ENCODE measurements at places on chromosomes 13 and 19.
A peak's percentile ranks its signal among the peaks of the same experiment; 100 is the strongest.

- DNase-seq: no peak
Measured at GRCh38 chr13:29050719-29051118, 230.6 kb downstream of the MTUS2 start.

GRCh38 chr13:24982333-24982999 lies 113.5 kb upstream of the PABPC3 start:
- peak; percentile 11 for DNase-seq

GRCh38 chr13:50268500-50268899 lies 253.3 kb downstream of the KCNRG start:
- no peak for DNase-seq

- DNase-seq: no peak
Measured at GRCh38 chr19:1455336-1456120, 5.6 kb downstream of the APC2 start.

DNA sequence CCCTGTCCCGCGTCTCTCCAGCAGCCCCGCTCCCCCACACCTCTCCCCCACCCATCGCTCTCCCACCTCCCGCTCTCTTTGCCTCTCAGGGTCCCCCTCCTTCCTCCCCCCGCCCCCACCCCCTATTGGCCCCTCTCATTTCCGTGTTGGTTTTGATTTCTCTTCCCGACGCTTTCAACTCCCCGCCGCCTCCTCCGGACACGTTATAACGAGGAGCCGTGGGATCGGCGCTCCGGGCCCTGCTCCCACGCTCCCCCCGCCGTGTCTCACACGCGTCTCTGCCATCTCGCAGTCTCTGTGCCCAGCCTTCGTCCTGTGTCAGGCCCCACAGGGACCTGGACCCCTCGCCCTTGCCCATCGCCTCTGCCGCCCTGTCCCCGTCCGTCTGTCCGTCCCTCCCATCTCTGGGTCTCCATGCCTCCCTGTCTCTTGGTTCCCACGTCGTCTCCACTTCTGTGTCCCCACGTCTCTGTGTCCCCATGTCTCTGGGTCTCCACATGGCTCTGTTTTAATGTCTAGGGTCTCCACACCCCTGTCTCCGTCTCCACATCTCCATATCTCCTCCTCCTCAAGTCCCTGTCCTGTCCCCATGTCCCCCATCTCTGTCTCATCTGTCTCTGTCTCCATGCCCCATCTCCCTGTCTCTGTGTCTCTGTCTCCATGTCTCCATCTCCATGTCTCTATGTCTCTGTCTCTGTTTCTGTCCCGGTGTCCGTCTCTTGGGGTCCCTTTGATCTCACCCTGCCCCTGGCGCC lies 13.1 kb downstream of the ERFL start:
- DNase-seq: no peak

GRCh38 chr19:7833225-7834099 lies 3.4 kb downstream of the EVI5L start:
- no peak for DNase-seq

DNA sequence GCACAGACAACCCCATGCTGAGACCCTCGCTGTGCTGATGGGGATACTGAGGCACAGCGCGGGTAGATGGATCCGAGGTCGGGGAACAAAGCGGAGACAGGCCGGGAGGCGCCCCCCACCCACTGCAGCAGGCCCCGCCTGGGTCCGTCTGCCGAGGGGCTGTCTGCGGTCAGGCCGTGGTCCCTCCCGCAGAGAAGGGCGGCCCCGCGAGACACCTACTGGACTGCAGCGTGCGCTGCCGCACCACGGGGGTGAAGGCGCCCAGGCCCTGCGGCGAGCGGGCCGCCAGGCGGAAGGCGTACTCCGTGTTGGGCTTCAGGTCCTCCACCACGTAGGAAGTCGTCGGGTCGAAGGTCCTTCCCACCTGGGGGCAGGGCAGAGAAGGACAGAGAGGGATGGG lies 101.9 kb downstream of the PTPRS start:
- no peak for DNase-seq

GRCh38 chr13:72412481-72412880 lies 314.9 kb downstream of the MZT1 start:
- no peak for DNase-seq

- peak; percentile 37 for DNase-seq
Measured at GRCh38 chr13:35630551-35631275, 154.2 kb upstream of the MAB21L1 start.

- DNase-seq: no peak
Measured at GRCh38 chr13:87999240-87999700, 328.1 kb downstream of the SLITRK5 start.

- DNase-seq: no peak
Measured at GRCh38 chr13:48874165-48874564, 101.5 kb upstream of the FNDC3A start.

DNA sequence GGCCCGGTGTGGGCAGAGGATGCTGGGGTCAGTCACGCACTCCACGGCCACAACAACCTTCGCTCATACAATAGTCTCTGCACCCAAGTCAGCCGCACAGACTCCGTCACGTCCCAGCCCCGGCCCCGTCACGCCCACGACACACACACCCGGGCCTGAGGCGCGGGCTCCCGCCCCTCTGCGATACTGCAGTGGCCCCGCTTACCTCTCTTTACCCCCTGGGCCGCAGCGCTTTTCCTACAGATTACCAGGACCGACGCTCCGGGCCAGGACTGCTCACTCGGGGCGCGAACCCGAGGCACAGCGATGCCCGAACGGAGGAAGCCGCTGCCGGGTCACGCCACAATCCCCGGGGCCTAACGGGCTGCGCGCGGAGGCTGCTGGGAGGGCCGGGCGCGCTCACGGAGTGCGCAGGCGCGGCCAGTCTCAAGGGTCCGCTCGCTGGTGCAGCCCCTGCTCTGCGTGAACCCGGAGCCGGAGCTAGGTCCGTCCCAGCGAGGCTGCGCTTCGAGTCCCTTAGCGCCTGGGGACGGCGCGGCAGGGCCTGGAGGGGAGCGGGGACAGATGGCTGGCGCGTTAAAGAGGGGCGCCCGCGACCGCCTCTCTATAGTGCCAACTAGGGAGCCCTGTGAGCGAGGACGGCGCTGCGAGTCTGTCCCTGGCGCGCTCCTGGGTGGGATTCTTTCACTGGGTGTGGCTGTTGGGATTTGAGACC lies at the start of gene ZFP82:
ZFP82 (minus strand) TSS at position 358 of the 715 bp plus-strand sequence. CDS start 8,855 bp downstream, outside the sequence.
- peak; percentile 64 for DNase-seq

DNA sequence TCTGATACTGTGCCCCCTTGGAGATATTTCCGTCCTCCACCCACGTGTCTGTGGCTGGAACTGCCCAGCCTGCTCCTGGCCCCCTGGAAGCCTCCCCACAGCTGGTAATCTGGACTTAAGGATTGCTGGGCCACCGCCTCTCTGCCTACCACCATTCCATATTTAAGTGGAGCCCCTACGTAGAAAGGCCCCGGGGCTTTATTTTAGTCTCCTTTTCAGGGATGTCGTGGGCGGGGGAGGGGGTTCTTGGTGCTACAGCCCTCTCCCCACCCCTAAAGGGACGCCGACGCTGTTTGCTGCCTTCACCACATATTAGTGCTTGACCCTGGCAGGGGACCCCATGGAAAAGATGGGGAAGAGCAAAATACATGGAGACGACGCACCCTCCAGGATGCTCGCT lies 2.7 kb upstream of the NOP53 start:
- no peak for DNase-seq

DNA sequence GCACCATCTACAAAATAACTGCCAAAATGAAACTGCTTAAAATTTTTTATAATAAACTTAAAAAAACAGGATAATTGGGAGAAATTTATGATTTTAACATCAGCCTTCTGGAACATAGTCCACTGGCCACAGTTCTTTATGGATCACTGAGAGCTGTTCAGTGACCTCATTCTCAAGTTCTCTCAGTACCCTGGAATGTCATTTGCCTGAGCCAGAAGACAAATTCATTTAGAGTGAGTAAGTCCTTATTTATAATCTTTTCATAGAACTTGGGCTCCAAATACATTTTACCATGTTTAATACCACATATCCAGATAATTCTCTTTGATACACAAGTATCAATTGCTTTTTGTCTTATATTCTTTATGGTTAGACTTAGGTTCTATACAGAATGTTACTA lies 87.6 kb downstream of the CAB39L start:
- DNase-seq: no peak

DNA sequence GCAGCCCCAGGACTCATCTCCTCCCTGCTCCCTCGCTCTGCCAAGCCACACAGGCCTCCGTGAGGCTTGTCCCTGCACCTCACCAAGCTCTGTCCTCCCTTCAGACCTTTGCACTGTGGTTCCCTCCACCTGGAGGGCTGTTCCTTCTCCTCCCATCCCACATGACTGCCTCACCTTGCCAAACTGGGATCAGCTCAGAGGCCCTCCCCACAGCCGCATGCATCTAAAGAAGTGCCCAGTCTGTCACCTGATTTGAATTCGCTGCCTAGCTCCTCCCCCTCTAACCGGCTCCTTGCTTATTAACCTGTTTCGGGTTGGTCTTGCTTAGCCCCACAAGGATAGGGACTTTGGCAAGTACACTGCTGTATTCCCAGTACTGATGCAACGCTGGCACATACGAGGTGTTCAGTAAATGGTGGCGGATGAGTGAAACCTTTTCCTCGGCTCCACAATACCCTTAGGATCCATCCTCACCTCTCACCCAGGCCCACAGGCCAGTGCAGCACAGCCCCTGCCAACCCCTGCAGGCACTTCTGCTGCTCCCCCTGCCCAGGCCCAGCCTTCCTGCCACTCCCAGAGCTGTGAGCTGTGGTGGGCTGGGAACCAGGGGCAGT lies 4.4 kb downstream of the AKT2 start:
- no peak for DNase-seq

- no peak for DNase-seq
Measured at GRCh38 chr13:22143671-22144070, 472.8 kb downstream of the FGF9 start.

- no peak for DNase-seq
Measured at GRCh38 chr19:48090281-48090802, 20.3 kb downstream of the PLA2G4C start.

Measured in AML-193 (cell line).